ENCODE measurements at places on chromosomes 13 and 19.

- DNase-seq = no peak
Measured at GRCh38 chr13:70249332-70250064, 141.2 kb upstream of the KLHL1 start.

- DNase-seq = no peak
Measured at GRCh38 chr19:28963486-28964250, 249.3 kb downstream of the UQCRFS1 start.

GRCh38 chr19:792306-792885 is 4.9 kb upstream of the PTBP1 start:
- DNase-seq = no peak

DNA sequence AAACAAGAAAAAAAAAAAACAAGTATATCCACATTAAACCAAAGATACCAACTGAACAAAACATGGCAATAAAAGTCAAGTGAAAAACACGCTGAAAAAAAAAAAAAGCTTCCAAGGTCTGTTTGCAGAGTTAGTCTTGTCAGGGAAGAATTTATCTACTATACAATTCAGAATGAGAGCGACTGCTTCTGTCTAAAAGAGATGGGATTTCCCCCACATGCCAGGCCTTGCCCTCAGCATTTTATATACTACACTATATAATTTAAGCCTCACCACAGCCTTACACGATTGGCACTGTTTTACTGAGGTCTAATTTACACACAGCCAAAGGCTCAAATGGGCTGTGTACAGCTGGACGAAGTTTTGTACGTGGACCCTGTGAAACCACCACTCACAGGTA is 67.3 kb downstream of the FOXO1 start:
- DNase-seq = no peak

DNA sequence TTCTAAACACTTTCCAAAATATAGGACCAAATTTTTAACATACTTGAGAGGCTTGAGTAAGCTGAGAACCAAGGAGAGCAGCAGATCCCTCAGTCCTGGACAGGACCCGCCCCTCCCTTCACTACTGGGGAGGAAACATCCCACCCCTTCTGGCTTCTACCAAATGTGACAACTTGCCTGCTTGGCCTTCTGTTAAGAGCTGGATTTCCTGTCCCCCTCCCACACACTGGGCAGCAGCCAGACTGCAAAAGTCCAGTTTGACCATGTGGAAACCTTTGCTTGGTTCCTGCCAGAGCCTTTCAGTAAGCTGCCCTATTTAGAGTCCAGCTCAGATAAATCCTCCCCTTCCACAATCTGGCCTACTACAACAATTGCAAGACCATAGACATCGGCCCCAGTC is 84.3 kb downstream of the FGF14 start:
- DNase-seq = no peak

DNA sequence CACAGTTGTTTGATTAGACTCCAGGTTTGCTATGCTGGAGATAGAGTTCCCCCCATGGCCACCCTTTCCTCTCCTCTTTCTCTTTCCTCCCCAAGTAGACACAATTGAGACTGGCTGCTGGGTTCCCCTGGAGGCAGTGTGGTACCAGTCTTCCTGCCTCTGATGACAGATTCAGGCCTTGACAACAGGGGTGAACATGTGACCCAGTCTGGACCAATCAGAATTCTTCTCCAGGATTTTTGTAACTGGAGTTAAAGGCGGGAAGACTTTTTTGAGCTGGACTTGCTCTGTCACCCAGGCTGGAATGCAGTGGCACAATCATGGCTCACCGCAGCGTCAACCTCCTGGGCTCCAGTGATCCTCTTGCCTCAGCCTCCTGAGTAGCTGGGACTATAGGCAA is 48.7 kb downstream of the CCNE1 start:
- no peak for DNase-seq

- DNase-seq = no peak
Measured at GRCh38 chr13:38951525-38952313, 38.9 kb downstream of the STOML3 start.

- no peak for DNase-seq
Measured at GRCh38 chr19:39193803-39194202, 3.0 kb upstream of the NCCRP1 start.

GRCh38 chr19:41415154-41415571 is 12.0 kb downstream of the B3GNT8 start:
- no peak for DNase-seq

GRCh38 chr13:77511552-77511951 is 24.0 kb upstream of the SCEL start:
- DNase-seq = no peak

DNA sequence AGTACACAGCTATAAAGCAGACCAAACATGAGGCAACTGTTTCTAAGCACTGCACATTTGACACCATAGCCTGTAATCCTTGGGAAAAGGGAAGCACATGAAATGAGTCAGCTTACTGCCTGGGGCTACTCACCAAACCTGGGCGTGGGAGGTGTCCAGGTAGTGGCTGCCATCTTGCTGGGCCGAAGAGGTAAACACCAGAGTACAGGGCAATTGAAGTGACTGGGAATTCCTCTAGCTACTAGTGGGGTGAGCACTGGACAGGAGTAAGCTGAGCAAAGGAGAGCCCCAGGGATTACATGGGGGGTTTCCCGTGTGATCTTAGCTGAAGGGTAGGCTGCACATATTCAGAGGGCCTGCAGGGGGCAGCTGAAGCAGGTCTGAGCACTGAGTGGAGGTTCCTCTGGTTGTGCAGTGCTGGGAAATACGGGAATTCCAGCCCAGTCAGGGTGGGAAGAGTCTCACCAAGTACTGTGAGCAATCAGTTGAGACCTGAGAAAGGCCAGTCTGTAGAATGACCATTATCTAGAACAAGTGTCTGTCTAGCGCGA is 140.5 kb downstream of the SLC7A1 start:
- peak; percentile 76 for DNase-seq

DNA sequence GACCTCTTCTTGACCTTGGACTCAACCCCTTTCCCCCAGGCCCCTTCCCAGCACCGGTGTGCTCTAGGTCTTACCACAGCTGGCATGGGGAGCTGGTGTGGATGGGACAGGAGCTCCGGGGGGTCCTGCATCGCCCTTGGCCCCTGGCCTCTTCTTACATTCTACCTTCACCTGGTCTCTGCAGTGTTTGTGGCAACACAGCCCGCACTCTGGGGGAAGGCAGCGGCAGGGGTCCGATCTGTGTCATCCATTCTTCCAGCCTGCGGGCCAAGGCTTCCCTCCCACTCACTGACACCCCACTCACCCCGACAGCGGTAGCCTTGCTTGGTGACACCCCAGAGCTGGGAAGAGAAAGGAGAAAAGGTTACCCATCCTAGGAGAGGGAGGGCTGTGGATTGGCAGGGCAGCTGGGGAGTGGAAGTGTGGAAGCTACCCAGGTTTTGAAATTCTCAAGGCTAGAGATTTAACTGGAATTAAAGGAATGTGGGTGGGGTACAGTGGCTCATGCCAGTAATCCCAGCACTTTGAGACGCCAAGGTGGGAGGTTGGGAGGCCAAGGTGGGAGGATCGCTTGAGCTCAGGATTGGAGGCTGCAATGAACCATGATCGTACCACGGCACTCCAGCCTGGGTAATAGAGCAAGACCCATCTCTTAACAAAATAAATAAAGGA is 8.3 kb downstream of the FAM98C start:
- no peak for DNase-seq

DNA sequence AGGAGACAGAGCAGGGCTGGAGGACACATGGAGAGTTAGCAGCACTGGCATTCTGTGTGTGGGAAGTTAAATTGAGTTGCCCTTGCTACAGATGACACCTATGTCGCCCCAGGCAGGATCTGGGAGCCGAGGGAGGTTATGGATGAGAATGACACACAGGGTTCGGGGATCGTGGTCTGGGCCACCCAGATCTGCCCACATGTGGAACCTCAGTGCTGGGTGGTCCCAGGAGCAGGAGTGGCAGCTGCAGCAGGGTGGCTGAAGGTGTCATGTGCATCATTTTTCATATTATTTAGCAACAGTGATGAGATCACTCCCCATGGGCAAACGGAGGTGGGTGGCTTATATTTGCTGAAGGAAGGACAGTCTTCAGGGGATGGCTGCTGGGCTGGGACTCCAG is 3.2 kb downstream of the IL17D start:
- DNase-seq = no peak

DNA sequence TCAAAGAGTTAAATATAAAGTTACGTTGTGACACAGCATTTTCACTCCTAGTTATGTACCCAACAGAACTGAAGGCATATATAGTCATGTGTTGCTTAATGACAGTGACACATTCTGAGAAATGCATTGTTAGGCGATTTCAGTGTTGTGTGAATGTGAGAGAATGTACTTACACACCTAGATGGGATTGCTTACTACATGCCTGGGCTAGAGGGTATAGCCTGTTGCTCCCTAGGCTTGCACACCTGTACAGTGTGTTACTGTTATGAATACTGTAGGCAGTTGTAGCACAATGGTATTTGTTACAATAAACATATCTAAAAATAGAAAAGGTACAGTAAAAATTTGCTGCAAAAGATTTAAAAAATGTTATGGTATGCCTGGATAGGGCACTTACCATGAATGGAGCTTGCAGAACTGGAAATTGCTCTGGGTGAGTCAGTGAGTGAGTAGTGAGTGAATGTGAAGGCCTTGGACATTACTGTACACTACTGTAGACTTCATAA is 89.2 kb downstream of the DHRS12 start:
- DNase-seq = no peak

DNA sequence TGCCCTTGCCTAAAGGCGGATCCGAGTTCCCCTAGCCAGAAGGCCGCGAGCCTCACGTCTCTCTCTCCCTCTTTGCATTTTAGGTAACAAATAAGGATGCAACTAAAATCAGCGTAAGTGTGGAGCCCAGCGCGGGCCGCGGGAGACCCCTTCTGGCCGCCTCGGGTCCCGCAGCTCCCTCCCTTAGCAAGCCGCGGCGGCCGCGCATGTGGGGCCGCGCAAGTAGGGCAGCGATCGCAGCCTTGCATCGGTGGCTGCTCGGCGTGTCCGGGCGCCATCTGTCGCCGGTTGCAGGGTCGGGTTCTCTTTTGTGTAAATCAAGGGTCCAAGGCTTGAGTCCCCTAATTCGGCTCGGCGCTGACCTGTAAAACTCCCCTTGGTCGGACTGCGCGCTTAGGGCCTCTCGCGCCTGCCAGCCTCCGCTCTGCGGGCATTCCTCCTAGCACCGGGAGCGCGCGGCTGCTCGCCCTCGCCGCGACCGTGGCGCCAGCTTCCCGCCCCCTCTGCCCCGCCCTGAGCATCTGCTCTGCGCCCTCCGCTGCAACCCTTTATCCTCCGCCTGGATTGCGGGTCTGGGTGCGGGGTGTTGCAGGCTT is 2.7 kb downstream of the VSTM2B start:
- no peak for DNase-seq

DNA sequence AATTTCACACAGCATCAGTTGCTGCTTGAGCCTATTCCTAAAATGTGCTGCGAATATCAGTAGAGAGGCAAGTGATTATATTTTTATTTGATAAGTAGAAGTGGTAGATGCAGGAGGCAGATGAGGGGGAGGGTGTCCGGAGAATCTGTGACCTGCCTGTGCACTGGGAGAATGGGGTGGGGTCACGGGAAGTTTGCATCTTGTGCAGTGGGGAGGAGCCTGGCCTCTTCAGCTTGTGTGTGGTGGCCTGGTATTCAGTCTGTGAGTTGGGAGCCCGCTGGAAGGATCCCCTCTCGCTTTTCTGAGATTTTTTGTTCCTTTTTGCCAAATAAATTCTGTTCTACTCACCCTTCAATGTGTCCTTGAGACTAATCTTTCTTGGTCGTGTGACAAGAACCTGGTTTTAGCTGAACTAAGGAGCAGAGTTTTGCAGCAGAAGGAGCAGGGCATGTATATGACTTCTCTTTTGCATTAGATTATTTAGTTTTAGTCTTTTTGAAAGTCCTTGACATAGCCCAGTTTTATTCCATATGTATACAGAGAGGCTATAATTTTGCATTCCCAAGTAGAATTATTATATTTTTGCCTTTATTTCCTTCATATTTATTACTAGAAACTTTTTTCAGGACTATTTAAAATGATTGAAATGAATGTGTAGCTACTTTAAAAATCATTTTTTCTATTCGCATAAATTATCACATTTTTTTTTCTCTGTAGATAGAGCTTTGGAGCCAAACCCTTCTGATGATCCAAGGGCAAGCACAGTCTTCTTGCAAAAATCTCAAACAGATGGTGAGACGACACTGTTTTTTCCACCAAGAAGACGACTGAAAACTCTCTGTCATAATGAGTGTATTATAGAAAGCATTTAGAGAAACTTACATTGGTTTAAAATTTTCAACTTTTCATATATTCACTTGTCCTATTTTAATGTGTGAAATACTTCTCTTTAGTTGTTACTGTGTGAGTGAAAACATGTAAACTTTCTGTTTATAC is 1257.2 kb downstream of the UQCRFS1 start:
- DNase-seq = no peak

- DNase-seq = peak; percentile 90
Measured at GRCh38 chr19:49339301-49340068, 4.3 kb downstream of the CD37 start.

- DNase-seq = no peak
Measured at GRCh38 chr13:21453387-21454081, 5.6 kb downstream of the ZDHHC20 start.
